ENCODE measurements at places on chromosomes 5 and 9.

DNA sequence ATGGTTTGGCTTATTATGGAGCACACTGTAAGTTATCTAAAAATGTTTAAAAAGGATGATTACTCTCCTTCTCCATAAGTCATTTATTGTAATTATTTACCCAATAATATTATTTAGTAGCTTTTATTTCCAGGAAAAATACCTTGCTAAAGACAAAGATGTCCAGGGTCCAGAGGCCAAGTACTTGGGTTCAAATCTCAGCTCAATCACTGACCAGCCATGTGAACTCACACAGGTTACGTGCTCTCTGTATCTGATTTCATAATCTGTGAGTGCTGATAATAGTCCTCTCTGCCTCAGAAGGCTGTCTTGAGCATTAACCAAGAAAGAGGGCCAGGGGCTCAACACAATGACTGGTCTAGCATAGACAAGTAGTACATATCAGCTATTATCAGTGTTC, 27.0 kb downstream of the ALDH1A1 start:
- DNase-seq = no peak

- DNase-seq = no peak
Measured at GRCh38 chr9:22452415-22453010, 5.9 kb downstream of the DMRTA1 start.

DNA sequence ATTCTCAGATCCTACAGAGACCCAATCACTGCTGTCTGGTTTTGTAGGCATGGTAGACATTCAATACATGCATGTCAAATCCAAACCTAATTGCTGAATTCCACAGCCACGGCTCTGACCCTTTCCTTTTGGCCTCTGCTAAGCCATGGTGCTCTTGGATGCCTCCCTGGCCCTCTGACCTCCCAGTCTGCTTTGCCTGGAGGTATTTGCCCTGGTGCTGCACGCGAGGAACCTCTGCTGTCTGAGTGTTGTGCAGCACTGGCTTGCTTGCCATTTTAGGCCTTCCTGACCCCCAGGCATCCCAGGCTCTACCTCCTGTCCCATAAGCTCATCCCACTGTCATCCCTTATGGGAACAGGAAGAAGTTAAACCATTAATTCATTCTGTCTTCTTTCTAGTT, 60.9 kb downstream of the DOCK2 start:
- no peak for DNase-seq

GRCh38 chr9:130785053-130785452, 50.0 kb upstream of the ABL1 start:
- no peak for DNase-seq

GRCh38 chr5:42715785-42716184, 40.8 kb upstream of the CCDC152 start:
- DNase-seq = no peak

GRCh38 chr9:73146111-73146815, 5.4 kb upstream of the ANXA1 start:
- no peak for DNase-seq

GRCh38 chr5:103373597-103374472, 115.3 kb downstream of the MACIR start:
- no peak for DNase-seq

- DNase-seq = no peak
Measured at GRCh38 chr9:133051281-133051900, 10.4 kb upstream of the CEL start.

DNA sequence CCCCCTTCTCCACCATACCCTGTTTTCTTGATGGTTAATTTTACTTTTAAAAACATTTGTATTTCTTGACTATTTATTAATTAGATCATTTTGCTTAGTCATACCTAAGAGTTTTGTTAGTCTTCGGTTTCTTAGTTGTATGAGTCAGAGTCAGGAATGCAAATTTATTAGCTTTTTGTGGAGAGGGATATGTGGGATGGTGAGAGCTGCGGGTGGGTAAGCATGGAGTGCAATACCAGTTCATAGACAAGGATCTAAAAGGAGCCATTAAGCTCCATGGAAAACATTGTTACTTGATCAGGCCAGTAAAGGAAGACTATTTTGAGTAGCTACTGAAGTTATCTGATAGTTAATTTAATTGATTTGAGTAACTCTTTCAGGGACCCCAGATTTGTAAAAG, 77.5 kb downstream of the ZSWIM6 start:
- DNase-seq = no peak

GRCh38 chr9:102428305-102428704, 566.8 kb upstream of the CYLC2 start:
- no peak for DNase-seq

- DNase-seq = no peak
Measured at GRCh38 chr5:43639566-43639965, 36.6 kb downstream of the NNT start.

GRCh38 chr5:150066436-150066835, 19.9 kb downstream of the CSF1R start:
- no peak for DNase-seq

DNA sequence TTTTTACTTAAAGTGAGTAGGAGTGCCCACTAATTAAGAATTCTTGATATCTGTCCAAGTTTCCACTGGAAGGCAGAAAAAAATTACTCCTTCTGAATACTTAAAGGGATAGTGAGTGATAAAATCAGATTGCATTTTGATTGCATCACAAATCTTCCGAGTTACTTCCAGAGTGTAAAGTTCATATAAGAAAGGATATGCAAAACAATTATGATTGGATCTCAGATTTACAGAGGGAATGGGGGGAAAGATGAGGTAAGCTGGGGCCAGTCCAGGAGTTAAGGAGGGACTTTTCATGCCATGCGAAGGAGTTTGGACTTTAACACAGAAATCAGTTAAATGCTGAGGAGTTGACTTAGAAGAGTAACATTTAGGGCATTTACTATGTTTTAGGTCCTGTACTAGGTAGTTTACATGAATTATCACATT, 9.3 kb upstream of the RNF145 start:
- DNase-seq = no peak

DNA sequence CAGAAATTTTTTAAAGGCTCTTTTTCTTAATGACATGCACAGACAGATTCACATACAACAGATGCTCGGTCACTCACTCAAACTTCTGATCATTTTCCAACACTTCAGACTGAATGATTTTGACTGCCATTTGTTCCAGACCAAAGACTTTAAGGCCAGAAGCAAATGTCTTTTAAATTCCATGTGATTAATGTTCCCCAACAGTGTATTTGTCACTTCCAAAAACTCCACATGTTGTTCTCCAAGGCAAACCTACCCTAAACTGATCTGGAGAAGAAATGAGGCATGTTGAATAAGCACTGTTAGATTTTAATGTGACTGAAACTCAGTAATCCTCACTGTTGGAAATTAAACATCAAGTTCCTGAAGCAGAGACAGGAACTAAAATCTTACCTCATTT, 366.7 kb downstream of the GABRG2 start:
- DNase-seq = no peak

- no peak for DNase-seq
Measured at GRCh38 chr9:36980148-36980974, 53.7 kb downstream of the PAX5 start.

DNA sequence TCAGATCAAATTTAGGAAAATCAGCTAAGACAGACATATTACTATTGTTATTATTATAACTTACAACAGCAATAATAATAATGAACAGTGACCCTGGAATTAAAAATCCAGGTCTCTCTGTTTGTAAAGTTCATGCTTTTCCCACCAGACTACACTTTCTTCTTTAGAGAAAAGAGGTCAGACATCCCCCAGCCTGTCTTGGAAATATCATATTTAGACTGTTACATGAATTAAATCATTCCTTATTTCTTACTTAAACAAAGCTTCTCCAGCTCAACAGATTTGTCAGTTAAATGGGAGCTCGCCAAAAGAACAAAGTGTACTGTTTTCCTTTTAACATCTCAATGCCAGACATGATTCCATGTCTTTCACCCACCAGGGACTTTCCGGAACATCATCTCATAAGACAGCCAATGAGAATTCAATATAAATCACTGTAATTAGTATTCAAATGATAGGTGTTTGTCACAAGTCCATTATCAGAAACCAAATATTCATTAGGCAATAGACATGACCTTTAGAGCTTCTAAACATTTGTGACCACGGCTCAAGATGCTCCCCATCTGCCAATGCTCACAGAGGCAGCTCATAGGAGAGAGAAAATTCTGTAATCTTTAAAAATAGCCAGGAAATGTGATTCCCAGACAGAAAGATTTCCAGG, 351.9 kb downstream of the ENC1 start:
- no peak for DNase-seq

DNA sequence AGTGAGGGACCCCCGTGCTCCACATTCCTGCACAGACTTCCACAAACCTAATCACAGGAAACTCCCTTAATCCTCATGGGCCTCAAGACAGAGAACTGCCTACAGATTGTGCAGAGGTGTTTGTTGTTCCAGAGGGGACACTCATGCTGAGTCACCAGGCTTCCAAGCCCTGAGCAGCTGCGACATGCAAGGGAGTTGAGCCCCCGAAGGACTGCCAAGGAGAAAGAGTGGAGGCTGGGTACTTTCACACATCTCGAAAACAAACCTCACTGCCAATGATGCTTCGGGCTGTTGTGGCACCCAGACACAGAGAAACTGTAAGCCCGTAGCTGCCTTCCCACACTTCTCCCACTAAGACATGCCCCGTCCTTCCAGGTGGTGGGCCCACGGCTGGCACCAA, 480.8 kb downstream of the CDH12 start:
- no peak for DNase-seq

- no peak for DNase-seq
Measured at GRCh38 chr5:6783787-6784186, 70.6 kb downstream of the TENT4A start.

DNA sequence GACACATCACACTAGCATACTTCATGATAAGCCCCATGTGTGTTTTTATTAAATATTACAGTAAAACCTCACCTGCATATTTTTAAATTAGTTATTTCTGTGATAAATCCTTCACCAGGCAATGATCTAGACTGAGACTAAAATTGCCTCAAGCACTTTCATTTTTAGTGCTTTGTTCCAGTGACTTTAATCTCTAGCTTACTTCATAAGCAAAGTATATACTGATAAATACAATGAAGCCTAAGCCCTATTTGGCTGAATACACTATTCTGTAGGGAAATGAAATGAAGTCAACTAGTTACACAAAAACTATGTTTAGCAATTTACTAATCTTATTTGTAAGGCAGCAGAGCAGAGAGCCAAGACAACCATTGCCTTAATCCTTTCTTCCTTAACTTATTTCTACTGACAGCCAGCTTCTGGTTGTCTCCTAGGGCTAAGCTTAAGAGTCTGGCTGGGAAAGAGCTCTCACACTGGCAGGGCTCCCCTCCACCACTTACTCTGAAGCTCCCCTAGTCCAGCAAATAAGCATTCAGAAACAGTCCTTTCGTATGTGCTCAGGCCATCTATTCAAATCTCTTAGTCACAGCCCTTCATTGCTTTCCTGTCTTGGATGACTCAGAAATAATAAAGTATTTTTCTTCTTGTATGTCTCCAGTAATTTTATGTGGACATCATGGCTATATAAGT, 31.4 kb upstream of the MTAP start:
- no peak for DNase-seq

- no peak for DNase-seq
Measured at GRCh38 chr9:106920701-106921283, 57.8 kb downstream of the ZNF462 start.

GRCh38 chr5:87268126-87268969, 665 bp downstream of the RASA1 start:
- DNase-seq = peak; percentile 39

Data from stimulated activated CD8-positive, alpha-beta memory T cell treated with anti-CD3 and anti-CD28 coated beads, Interleukin-4, amount 100 ng/mL, for 1 hour (primary cell).